ENCODE measurements at places on chromosomes 4 and X.

GRCh38 chr4:18318682-18319388, 297.3 kb upstream of the LCORL start:
- no peak for DNase-seq

GRCh38 chr4:120680647-120681228, 241.8 kb downstream of the PRDM5 start:
- no peak for DNase-seq

DNA sequence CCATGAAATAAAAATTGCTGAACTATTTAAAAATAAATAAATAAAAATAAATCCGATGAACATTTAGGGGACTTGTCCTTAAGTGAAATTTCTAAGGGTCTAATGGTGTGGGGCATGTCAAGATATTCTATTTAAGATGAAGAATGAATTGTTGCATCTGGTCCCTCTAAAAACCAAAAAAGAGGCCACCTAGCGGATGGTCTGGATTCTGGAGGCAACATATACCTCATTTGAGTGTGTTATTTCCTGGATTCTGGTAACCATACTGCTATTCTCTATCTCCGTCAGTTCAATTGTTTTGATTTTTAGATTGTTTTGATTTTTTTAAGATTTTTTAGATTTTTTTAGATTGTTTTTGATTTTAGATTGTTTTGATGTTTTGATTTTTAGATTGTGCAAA, 28.3 kb downstream of the AGTR2 start:
- DNase-seq: peak; percentile 43

GRCh38 chr4:32462944-32463343, 1742.8 kb downstream of the PCDH7 start:
- DNase-seq: peak; percentile 62

GRCh38 chrX:17078031-17078720, 131.7 kb downstream of the REPS2 start:
- no peak for DNase-seq

DNA sequence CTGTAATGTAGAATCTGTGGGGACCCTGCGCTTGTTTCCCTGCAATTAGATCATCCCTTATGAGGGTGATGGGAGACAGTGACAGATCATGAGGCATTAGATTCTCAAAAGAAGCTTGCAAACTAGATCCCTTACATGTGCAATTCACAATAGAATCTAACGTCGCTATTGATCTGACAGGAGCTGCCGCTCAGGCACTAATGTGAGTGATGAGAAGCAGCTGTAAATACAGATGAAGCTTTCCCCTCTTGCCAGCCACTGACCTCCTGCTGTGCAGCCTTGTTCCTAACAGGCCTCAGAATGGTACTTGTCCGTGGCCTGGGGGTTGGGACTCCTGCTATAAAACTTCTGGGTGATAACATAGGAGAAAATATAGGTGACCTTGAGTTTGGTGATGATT, 1076.8 kb downstream of the PDHA2 start:
- no peak for DNase-seq

GRCh38 chr4:145507636-145508035, 26.0 kb downstream of the SMAD1 start:
- DNase-seq: no peak

DNA sequence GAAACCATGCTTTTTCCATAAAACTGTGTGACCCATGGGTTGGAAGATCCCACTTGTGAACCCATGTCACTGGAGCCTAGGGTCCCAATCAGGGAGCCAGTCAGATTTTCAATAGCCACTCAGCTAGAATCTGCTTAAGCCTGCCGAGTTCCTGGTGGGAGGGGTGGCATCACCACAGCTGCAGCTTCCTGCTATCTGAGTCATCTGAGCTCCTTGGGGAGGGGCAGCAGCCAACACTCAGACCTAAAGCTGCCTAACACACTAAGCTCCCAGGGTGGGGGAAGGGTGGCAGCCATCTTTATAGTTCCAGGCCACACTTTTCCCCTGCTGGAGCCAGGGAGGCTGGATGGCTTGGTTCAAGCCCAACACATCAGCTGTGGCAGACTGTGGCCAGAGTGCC, 350.1 kb downstream of the C4orf33 start:
- no peak for DNase-seq

DNA sequence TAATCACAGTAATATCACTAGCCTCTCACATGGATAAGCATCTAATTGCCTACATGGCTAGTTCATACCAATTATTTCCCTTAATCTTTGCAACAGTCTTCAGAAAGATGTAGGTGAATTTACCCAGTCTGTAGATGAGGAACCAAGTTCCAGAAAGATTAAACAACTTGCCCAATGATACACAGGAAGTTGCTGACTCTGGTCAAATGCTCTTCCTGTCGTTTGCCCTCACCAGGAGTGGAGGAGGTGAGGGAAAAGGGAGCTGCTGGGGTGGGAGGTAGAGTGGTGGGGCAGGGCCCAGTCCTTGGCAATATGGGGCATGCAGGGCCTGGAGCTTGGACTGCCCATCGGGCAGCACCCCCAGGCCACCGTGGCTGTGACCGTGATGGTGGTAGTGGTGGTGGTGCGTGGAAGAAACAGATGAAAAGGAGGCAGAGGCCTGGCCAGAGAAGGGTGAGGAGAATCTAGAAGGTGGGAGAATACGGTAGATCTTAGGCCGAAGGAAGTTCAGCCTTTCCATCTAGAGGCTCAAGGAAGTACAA, 2.3 kb upstream of the KDM5C start:
- no peak for DNase-seq

- DNase-seq: no peak
Measured at GRCh38 chr4:178937130-178937529, 1494.9 kb upstream of the AGA start.

DNA sequence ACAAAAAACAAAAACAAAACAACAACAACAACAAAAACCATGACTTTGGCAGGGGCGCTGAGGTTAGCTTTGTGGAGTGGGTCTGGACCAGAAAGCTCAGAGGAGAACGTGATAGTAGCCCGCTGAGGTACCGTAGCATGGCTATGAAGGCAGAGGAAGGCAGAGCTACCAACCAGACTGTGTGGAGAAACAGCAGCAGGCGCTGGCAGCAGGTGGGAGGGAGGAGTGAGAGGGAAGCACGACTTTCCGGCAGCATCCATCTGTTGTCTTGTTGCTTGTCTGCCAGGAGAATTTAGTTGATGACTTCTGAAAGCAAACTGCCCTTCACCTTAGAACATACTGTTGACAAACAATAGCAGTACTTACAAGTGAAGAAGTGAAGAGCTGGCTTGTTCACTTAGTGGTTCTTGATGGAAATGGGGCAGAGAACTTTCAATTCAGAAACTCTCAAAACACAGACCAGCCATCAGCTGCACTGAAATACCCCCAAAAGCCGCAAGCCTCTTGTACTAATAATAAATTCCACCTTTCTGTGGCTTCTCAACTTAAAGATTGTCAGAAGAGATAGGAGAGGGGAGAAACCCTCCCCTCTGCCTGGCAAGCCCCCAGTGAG, 447.2 kb downstream of the SLITRK2 start:
- no peak for DNase-seq

GRCh38 chr4:81482326-81482725, 10.6 kb upstream of the RASGEF1B start:
- DNase-seq: no peak

DNA sequence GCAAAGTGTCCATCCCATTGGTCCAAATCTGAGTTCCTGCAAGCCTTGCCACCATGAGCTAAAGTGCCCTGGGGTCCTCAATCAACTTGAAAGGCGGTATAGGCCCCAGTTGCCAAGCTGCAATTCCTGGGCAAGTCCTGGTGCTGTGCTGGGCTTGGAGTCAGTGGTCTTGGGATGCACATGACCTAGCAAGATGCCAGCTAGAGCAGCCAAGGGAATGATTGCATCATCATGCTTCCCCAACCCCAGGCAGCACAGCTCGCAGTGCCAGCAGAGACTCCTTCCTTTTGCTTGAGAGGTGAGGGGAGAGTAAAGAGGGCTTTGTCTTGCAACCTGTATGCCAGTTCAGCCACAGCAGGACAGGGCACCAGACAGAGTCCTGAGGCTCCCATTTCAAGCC, 50.5 kb downstream of the KCNIP4 start:
- no peak for DNase-seq

- DNase-seq: no peak
Measured at GRCh38 chr4:25022766-25023165, 8.0 kb downstream of the LGI2 start.

- no peak for DNase-seq
Measured at GRCh38 chr4:112093636-112094202, 51.5 kb upstream of the FAM241A start.

GRCh38 chr4:36241771-36242170, 2.5 kb downstream of the ARAP2 start:
- peak; percentile 48 for DNase-seq

- DNase-seq: no peak
Measured at GRCh38 chrX:39852491-39852890, 245.3 kb downstream of the BCOR start.

DNA sequence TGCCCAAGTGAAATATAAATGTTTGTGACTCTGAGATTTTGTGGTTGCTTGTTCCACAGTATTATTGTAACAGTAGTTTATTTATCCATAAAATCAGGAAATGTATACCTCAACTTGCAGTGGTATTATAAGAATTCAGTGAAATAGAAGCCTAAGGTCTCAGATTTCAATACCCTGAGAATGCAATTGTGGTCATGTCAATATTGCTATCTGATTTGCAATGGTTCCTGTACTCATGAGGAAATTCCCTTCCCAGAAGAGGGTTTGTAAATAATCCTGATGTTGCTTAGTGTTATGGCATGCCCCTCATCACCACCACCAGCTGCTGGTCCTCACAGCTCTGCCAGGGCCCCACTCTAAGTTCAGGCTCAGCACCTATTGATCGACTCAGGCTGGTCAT, 67.8 kb downstream of the SLC34A2 start:
- no peak for DNase-seq

GRCh38 chr4:172708184-172708583, 460.4 kb upstream of the GALNT7 start:
- no peak for DNase-seq

- DNase-seq: no peak
Measured at GRCh38 chr4:152972821-152973628, 36.9 kb downstream of the FHDC1 start.

GRCh38 chr4:165656399-165656798, 216.6 kb upstream of the TLL1 start:
- DNase-seq: no peak

DNA sequence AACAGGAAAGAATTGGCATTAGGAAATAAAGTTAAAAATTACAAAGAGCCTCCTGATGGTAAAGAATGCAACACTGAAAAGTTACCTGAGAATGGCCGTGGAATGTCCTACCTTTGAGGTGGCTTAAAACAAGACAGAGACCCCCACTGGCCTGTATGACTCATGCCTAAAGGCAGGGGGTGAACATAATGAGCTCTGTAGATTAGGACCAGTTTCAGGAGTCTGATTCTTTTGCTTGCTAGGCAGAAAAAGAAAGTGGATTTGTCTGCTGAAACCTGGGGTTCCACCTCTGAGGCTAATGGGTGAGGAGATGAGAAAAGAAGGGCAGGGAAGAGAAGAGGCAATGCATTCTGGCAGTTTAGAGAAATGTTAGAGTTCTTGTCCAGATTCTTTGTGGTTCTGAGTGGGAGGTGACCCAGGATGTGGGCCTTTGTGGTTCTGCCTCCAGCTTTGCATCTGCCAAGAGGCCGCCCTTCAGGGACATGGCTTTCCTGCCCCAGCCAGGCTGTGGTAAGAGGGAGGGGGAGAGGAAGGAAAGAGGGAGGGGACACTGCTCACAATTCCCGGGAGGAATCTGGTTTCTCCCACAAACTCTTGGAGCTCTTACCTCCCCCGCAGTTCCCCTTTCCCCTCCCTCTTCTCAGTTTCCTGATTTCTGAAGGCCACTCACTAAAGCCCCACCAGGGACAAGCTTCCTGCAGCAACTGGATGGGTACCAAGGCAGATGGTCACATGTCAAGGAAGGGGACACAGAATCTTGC, 109.6 kb downstream of the EFNB1 start:
- no peak for DNase-seq

DNA sequence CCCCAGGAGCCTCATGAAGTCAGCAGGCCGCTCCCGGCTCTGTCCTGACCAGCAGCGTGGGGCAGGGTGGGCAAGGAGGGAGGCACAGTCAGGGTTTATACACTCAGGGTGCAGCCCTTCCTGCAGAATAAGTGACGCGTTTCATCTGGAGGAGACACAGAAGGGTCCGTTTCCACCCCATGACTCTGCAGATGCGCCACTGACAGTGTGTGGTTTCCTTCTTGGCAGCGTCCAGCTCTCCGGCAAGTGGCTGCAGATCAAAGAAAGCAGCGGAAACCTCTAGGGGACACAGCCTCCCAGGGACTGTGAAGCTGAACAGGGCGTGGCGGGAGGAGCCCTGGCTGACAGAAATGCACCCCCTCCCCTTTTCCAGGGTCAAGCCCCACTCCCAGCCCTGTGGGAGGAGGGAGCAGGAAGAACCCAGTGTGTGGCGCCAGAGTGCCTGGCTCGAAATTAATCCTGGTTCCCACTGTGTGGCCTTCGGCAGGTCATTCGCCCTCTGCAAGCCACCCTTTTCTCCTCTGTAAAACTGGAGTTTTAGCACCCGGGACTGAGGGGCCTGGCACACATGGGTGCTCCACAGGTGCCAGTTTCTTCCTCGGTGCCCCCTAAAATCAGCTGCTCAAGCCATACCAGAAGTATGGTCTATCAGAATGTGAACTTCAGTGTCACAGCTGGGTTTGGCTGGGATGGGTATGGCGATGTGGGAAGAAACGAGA, 17.3 kb upstream of the TBC1D14 start:
- DNase-seq: no peak

DNA sequence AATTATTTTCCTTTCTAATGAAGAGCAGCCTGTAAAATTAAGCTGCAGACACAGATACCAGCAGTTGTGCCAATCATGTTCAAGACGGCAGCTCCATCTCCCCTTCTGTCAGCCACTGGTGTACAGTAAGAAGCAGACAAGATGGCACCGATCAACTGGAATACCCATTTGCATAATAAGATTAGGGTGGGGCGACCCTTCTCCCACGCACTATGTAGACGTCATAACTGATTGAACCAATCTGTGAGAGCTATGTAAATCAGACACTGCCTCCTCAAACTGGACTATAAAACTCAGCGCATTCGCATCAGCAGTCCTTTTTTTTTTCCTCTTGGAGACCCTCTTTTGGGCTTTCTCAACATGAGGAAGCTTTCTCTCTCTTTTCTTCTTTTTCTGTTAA, 40.4 kb upstream of the INTS6L start:
- DNase-seq: peak; percentile 40

GRCh38 chr4:15717657-15718416, 15.0 kb downstream of the BST1 start:
- DNase-seq: no peak

DNA sequence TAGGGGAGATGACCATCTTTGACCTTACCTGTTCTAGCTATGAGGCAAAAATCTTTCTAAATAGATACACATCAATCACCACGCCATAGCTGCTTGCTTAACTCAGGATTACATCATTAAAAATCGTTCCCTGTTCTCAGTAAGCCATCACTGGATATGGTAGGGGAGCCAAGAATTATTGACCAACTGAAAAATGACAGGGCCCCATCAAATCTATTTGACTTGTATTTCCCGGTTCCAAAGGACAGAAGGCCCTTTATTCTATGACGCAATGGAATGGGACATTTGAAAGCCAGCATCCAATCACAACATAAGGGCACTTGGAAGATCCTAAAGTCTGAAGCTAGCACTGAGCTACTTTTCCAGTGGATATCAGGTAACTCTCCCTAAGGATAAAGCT, 75.6 kb upstream of the NOCT start:
- DNase-seq: no peak

GRCh38 chr4:151614561-151614960, 146.2 kb downstream of the GATB start:
- no peak for DNase-seq

GRCh38 chr4:16155528-16156169, 70.6 kb downstream of the TAPT1 start:
- DNase-seq: no peak
